CD4-positive, alpha-beta T cell treated with Interleukin-15 for 4 hours (primary cell): ENCODE measurements at places on chromosomes 4 and X.

DNA sequence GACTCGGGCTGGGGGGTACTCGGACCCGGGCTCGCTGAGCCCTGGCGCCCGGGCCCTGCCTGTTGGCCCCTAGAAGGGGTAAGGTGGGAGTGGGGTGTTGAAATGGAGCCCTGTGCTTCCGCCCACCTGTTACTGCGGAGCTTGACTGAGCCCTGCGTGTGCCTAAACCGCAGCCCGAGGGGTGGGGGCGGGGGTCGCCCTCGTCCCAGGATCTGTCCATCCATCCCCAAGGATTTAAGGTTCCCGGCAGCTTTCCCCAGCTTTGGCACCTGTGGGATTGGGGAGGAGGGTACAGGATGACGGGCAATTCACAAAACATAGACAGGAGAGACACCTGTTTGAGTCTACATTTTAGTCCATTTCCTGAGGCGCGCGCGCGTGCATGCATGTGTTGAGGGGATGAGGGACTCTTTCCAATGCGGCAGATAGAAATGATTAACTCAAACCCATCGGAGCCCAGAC, 779 bp downstream of the GABRQ start:
- DNase-seq = no peak

DNA sequence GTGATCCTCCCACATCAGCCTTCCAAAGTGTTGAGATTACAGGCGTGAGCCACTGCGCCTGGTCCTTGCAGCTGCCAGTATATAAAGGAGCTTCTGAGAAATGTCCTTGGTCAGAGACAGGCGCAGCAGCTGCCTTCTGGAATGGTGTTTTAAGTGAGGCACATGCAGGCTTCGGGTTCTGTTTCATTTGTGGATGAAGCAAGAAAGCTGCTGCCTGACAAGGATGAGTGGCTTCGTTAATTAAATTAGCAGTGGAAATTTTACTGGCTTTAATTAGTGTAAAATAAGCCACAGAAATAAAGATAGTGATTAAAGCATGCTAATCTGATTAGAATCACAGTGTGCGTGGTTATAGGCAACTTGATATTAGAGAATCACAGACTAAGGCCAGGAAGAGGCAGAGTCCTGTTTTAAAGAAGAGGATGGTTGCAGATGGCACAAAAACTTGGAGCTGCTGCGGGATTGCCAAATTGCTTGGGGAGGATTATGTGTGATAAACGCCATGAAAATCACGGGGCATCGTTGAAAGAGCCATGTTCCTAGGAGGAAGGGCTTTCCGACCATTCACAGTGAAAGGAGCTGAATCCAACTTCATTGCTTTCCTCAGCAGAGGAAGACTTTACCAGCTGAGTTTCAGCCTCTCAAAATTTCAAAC, 348.4 kb upstream of the FAT1 start:
- DNase-seq = no peak

- no peak for DNase-seq
Observed at GRCh38 chrX:38817004-38817703, 15.9 kb downstream of the MID1IP1 start.

GRCh38 chr4:118817178-118817930, 18.6 kb downstream of the SEC24D start:
- DNase-seq = no peak

DNA sequence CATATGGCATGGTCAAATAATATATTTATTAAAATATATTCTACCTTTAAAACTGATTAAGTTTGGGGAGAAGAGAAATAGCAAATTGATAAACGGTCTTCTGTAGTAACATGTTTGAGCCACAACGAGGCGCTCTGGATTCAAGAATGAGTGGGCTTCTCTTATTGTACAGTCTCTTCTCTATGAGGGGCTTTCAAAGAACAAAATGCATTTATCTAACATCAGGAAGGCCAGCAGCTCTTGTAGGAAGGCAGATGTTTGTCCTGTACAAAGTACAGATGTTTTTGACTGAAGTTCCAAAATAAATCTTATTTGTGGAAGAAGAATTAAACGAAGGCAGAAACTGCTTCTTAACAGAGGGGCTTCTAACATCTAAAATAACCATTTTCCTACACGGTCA, 153.6 kb downstream of the RASL11B start:
- DNase-seq = no peak

DNA sequence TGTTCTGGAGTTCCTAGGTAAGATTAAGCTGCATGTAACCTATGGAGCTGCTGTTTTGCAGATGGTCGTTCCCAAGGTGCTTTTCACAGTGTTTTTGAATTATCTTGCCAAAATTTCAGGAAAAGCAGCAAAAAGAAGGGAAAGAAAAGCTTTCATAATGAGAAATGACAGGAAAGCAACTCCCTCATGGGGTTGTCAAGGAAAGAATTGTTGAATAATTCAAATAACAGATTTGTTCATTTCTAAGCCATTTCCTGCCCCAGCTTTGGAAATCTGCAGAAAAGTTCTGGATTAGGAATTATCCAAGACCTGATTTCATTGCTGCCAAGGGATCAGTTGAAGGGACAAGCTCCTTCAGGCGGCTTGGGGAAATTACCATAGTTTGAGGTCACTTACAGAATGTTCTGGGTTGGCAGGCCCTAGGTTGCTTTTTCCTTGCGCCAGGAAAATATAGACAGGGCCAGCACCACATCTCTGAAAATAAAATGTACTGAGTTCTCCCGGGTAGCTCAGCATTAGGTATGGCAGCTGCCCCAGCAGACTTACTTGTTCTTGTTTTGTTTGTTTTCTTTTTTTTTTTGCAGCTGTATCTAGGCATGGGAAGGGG, 354.7 kb downstream of the STIM2 start:
- DNase-seq = no peak

- DNase-seq = no peak
Observed at GRCh38 chr4:72857787-72858186, 211.7 kb downstream of the COX18 start.

- no peak for DNase-seq
Observed at GRCh38 chr4:169100670-169101101, 90.6 kb upstream of the CBR4 start.

GRCh38 chrX:129523079-129523911, at the start of gene SMARCA1:
Gene SMARCA1, minus strand, starts transcription at chrX:129523490. Its CDS starts 120 bp downstream, at chrX:129523370.
- no peak for DNase-seq

DNA sequence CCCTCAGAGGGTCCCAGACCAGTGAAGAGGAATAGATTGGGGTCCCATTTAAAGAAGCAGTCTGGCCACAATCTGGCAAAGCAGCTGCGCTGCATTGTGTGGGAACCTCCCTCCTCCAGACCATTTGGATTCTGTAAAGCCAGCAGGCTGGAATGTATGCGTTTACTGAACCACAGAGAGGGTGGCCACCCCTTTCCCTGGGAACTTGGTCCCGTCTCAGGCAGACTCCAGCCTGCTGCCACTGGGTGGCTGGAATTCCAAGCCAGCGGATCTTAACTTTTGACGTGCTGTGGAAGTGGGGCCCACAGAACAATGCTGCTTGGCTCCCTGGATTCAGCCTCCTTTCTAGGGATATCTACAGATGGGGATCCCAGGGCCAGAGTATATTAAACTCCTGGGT, 307.2 kb downstream of the DACH2 start:
- DNase-seq = no peak

DNA sequence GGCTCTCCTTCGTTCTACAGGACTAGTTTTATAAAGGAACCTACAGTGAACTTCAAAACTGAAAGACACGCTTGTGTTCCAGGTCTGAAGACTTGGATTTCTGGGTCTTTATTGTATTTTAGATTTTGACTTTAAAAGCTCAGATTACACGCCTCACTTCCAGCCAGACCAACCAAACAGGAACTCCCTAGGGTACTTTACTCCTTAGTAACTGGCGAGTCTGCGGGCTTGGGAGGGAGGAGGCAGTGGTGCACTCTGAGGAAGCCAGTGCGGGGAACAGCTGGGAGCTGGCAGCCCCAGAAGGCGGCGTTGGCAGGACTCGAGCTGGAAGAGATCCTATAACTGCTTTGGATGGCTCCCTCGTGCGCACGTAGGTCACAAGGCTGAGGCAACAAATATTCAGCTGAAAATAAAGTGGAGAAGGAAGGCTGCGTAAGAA, 391 bp upstream of the PHKA1 start:
- DNase-seq = no peak

GRCh38 chrX:9438933-9439494, 25.8 kb upstream of the TBL1X start:
- no peak for DNase-seq

DNA sequence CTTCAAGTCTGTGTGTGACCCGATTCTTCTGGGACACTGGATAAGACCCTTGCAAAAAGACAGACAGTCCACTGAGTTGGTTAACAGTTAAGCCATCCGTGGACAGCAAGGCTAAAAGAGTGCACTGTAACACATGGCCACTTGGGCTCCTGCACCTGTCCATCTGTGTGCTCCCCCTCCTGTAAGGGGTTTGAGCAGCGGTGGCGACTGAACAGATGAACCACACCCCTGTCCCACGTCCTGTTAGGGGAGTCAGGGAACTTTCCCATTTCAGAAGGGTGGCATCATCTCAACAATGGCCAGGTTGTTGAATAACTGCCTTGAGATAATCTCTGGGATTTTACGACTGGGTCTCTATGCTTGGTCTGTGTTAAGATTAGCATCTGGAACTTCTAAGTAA, 178.6 kb downstream of the GRXCR1 start:
- DNase-seq = no peak

DNA sequence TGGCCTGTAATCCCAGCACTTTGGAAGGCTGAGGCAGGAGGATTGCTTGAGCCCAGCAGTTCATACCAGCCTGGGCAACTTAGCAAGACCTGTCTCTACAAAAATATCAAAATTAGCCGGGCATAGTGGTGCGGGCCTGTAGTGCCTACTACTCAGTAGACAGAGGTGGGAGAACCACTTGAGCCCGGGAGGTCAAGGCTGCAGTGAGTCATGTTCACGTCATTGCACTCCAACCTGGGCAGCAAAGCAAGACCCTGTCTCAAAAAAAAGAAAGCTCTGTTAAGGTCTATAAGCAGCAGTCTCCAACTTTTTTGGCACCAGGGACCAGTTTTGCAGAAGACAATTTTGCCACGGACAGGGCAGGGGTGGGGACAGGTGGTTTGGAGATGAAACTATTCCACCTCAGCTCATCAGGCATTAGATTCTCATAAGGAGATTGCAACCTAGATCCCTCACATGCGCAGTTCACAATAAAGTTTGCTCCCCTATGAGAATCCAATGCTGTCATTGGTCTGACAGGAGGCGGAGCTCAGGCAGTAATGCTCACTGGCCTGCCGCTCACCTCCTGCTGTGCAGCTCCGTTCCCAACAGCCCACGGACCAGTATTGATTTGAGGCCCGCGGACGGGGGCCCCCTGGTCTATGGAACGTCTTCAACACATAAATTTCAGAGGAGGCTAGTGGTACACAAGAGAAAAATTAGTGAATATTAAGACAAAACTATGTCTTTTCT, 67.9 kb downstream of the KLHL8 start:
- no peak for DNase-seq

GRCh38 chr4:153799694-153800074, 10.8 kb upstream of the SFRP2 start:
- no peak for DNase-seq

GRCh38 chrX:100635040-100635439, 1.6 kb downstream of the TSPAN6 start:
- no peak for DNase-seq

GRCh38 chr4:70849291-70849690, 9.6 kb upstream of the GRSF1 start:
- no peak for DNase-seq

GRCh38 chr4:141642711-141643110, 6.3 kb downstream of the IL15 start:
- DNase-seq = no peak

- peak; percentile 7 for DNase-seq
Observed at GRCh38 chr4:158496030-158496741, 25.5 kb upstream of the RXFP1 start.

- no peak for DNase-seq
Observed at GRCh38 chrX:9252182-9252581, 212.7 kb upstream of the TBL1X start.

DNA sequence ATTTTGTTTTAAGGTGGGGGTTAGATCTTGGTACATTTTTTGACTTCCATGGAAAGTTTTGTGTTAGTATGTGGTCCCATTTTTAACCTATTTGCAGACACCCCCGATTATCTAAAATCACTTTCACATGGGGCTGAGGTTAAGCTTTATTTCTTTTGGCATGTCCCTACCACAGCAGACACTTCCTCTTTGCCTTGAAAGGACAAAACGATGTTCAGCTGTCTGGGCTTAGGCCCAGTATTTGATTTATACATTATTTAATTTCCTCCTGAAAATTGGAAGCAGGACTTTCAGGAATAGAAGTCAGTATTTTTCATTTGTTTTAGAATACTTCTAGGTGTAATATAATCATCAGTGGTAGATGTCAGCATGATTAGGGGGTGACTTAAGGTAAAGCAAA, 112.4 kb upstream of the SPRY1 start:
- DNase-seq = no peak

DNA sequence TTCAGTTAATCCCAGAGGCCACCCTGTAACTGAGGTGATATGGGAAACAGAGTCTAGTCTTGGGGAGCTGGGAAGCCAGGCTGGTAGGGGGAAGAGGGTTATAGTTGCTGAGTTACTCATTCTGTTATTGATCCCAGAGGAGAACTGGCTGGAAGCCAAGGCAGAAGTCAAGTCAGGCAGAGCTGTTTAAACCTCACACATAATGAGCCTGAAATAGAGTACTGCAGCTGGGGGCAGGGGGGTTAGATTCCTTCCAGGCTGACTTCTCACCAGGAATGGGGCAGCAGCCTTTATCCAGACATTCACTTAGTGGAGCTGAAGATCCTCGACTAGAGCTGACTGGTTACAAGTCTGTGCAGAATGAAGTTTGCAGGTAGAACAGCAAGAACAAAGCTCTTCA, 144.9 kb downstream of the C4orf33 start:
- DNase-seq = no peak

GRCh38 chr4:85724791-85725563, 250.0 kb downstream of the ARHGAP24 start:
- no peak for DNase-seq

DNA sequence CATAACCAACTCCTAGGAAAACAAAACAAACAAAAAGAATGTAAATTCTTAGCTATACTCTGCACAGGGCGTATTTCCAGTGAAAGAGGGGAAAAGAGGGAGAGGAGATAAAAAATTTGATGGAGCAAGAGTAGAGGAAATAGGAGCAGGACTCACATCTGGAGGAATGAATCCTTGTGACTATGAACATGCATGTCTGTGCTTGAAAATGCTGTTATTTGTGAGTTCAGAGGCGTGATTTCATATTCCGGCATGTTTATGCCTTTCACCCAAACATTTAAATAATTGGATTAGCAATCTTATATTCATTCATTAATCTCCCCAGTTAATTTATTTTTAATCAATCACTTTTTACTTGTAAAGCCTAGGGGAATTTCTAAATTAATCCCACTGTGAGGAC, 11.2 kb upstream of the NUDT11 start:
- no peak for DNase-seq
